ENCODE measurements at places on chromosomes 13 and 19.

DNA sequence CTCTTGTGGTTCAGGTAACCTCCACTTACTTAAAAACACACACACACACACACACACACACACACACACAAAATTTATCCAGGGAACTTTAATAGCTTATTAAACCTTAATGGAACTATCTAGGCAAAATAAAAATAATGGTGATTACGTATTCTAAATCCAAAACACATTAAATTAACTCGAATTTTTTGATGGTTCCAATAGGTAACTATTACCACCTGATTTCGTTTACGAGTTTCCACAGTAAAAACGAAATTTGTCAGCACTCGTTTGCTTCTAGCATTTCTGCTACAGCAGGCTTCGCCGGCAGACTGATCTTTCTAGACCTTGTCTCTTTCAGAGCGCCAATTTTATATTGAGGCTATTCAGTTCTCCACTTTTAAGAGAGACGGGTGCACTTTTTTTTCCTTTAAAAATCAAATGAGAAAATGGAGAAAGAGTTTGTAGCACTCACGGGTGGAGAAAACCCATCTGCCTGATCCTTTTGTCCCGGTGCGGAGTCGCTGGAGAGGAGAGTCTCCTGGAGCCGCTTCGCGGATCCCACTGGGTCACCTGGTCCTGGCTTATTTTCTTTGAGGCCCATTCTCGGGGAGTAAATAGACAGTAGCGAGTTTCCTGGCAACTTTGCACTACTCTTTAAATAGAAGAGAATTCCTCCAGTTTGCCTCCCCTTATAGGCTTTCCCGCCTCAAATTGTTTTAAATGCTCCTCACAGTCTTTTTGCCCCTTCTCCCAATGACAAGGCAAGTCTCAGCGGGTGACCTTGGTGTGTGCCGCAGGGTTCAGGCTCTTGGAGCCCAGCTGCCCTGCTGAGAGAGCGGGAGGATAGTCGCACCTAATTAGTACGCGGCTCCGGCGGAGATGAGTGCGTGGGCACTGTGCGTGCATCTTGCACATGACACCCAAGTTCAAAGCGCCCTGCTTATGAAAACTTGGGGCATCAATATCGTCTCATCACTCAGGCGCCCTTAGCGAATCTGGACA lies 117.0 kb downstream of the KCNRG start:
- DNase-seq, result no peak

GRCh38 chr13:110648146-110648819 lies 32.9 kb downstream of the NAXD start:
- no peak for DNase-seq

GRCh38 chr13:32314271-32315237 lies 609 bp downstream of the ZAR1L start:
- DNase-seq, result no peak

DNA sequence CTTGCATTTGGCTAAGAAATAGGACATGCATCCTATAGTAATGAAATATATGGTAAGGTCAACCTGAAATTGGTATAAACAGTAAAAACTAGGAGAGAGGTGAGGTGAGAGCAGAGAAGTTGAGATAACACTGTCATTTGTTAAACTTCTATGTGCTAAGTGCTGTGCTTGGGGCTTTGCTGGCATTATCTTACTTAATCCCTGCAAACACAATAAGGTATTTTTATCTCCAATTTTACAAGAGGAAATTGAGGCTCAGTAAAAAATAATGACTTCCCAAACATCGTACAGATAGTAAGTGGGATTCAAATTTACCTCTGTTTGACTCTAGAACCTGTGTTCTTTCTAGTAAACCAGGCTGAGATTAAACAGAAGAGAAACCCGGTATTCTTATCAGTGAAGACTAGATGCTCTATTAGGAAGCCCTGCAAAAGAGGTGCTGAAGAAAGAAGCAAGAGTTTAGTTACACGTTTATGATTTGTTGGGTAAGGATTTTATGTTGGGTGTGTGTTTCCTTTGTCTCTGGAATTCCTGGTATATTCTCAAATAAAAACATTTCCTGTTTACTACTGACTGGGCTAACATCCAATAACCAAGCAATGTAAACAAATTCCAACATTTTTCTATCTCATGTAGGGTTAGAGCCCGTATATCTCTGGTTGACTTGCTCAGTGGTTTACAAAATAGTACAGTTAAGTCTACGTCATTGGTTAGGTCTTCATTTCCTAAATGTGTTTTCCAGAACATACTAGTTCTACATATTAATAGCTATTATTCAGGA lies 137.3 kb upstream of the FNDC3A start:
- no peak for DNase-seq

DNA sequence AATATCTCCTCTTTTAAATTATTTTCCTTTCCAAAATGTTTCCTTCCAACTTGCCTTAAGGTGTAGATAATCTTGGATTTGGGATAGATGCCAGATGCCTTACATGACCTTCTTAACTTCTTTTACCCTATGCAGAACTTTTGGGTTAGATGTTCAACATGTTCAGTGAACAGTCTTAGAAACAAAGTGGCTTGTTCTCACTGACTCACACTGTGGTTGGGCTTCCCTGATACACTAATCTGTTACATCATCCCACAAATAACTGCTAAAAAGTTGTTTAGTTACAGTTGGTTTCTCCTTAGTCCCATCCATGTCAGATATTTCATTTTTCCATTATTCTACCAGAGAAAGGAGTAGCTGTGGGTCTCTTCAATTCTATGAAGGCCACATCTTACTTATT lies 2638.2 kb downstream of the PCDH9 start:
- no peak for DNase-seq

DNA sequence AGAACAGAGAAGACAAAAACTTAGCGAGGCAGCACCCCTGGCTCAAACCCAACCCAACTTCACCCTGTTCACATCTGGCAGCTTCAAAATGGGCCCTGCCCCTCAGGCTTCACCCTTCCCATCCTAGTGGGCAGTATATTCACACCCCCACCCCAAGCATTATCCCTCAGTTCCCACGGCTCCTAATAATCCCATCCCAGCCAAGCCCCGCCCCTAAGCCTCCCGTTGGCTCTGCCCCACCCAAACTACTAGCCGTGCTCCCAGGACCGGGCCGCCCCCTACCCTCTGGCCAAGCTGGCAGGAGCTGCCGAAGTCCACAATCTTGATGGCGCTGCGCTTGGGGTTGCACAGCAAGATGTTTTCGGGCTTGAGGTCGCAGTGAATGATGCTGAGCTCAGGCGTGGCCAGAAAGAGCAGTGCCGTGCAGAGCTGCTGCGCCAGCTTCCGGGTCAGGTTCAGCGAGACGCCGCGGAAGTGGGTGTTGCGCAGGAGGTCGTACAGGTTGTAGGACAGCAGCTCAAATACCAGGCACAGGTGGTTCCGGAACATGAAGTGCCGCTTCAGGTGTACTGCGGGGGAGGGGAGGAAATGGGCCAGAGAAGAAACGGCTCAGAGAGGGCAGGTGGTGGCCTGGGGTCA lies 5.8 kb downstream of the DYRK1B start:
- no peak for DNase-seq

- DNase-seq, result no peak
Measured at GRCh38 chr19:12727745-12728433, 4.2 kb upstream of the TNPO2 start.

DNA sequence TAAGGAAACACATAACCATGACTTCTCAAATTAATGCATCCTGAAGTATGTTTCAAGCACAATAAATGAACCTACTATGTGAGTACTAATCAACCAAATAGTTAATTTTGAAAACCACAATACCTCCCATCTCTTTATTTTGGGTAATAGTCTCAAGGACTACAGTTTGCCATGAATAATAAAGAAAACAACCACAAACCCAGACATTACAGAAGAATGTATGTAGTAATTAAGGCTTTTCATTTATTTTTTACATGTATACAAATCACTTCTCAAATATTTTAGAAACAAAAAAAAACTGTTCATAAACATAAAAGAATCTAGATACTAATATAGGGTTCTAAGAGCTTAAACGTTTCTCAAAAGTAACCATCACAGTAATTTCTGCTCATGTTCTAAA lies 6.8 kb downstream of the KATNAL1 start:
- no peak for DNase-seq

- no peak for DNase-seq
Measured at GRCh38 chr13:111557921-111558699, 237.7 kb downstream of the TEX29 start.

GRCh38 chr19:31459430-31459829 lies 110.2 kb upstream of the TSHZ3 start:
- no peak for DNase-seq

DNA sequence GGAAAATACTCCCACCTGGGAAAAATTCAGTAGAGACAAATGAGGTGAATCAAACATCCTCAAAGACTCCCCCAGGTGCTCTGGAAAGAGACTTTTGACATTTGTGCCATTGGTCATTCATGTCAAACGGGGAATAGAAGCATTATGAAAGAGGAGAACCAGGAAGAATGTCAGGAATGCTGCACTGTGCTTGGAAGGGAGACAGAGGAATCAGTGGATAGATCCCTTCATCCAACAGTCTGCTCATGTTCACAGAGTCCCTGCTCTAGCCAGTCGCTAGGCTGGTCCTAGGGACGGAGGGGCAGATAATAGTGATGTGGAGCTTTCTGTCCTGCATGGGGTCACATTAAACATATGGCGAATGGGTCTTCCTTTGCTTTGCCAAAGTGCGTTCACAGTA lies 384.4 kb downstream of the FGF9 start:
- DNase-seq, result no peak

DNA sequence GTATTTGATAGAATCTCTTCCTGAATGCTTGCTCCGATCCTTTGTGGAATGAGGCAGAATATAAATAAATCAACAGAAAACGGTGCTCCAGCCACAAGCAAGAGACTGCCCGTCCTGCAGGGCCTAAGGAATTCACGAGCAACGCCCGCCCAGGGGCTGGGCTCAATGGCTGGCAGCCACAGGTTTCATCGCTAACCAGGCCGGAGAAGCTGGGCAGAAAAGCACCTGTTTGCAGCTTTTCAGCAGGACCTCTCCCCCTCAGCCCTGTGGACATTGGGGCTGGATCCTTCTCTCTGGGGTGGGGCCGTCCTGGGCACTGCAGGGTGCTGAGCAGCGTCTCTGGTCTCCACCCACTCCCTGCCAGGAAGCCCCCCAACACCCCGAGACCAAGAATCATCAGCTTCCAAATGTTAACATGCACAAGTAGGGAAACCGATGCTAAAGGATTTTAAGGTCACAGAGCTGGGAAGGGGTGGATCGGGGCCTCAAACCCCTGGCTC lies 102.5 kb downstream of the GADD45B start:
- DNase-seq, result peak; percentile 63

- DNase-seq, result no peak
Measured at GRCh38 chr13:64007339-64007738, 2591.7 kb upstream of the PCDH20 start.

GRCh38 chr19:29515233-29515619 lies 10.6 kb upstream of the VSTM2B start:
- no peak for DNase-seq

DNA sequence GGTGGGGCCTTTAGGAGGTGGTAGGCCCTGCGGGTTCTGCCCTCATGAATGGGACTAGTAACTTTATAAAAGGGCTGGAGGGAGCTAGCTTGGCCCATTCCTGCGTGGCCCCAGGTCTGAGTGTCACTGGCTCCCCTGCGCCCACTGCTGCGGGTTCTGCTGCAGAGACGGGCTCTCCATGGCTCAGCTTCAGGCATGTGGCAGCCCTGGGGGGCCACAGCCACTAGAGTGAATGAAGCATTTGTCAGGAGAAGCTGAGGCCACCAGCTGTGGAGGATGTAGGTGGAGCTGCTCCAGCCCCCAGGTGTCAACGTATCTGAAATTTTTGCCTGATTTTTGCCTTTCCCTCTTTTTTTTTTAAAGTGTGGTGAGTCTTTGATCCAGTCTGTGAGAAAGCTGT lies 119.1 kb downstream of the SOX1 start:
- DNase-seq, result no peak

DNA sequence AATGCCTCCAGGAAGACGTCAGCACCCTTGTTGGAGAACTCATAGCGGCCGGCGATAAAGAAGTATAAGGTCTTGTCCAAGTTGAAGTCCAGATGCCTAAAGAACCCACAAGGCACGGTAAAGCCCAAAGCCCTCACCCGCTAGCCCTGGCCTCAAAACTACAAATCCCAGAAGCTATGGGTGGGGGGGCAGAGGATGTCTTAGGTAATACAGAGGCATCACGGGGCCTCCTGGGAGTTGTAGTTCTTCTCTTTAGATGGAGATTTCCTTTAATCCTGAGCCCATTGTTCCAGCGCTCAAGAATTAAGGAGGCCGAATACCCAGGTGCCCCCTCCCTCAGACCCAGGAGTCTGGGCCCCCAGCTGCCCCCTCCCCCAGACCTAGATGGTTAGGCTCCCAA lies 10.8 kb downstream of the GYS1 start:
- no peak for DNase-seq

- no peak for DNase-seq
Measured at GRCh38 chr13:58782736-58783135, 1151.2 kb downstream of the PCDH17 start.

Data from femur (tissue), 1 donor.